T-cell (primary cell): ENCODE measurements at places on chromosomes 11 and 22. TPM values are rescaled to one million over a fixed set of nuclear protein-coding genes. Genes with fewer than 3 reads are reported as not detected.

CHRM1 gene
- total RNA-seq = not detected

SLC22A6 gene
- not detected for total RNA-seq

OR8J3 gene
- total RNA-seq = not detected

DNA sequence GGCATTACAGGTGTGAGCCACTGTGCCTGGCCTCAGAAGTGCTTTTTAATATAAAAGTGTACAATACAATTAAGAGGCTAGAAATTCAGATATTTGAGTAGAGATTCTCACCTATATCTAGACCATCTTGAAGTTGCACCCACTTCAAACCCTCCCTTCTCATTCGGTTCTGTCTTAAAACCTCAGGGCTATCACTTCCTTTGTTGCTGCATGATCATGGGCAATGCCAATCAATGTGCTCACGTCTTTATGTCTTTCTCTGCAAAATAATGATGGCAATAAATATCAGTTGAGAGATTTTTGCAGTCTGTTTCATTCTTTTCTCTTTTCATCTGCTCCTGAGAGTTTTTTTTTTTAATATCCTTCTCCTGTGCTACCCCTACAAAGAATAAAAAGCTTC, 9.3 kb upstream of the NUP160 start:
- peaks cover 21% of the 10 kb centered on the region for H3K4me1 ChIP-seq
- H3K36me3 ChIP-seq = no peaks in the 10 kb centered on the region
- no peaks in the 10 kb centered on the region for H3K27me3 ChIP-seq

DNA sequence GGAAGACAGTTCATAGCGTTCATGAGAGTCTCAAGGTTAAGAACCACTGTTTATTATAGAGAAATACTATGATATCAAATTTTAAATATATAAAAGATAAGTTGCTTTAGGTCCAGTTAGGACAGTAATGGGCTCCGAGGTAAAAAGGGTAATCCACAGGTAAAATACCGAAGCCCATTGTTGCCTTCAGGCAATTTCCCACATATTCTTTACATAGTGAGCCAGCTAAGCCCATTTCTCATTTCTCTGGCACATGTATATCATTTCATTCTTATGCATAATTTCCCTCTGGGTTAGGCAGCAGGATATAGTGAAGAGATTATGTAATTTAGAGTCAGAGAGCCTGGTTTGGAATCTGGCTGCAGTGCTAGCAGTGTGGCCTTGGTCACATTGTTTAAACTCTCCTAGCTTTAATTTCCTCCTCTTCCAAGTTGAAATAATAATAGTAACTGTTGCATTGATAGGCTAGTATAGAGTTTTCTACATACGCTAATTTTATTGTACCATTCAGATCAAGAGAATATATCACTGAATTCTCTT, 7.6 kb upstream of the POU2AF1 start:
- H3K27ac ChIP-seq = no peak overlapping the region
- no peaks in the 10 kb centered on the region for H3K27me3 ChIP-seq
- no peak for DNase-seq

GRCh38 chr22:50469377-50470305, 5.2 kb downstream of the SBF1 start:
- peak; percentile 98 for DNase-seq
- H3K27ac ChIP-seq = peak overlapping the region; percentile 82
- H3K4me3 ChIP-seq = peak overlapping the region; percentile 44
- no peaks in the 10 kb centered on the region for H3K27me3 ChIP-seq
- H3K4me1 ChIP-seq = peaks cover 42% of the 10 kb centered on the region

GRCh38 chr11:34647131-34647530, 26.2 kb downstream of the EHF start:
- no peaks in the 10 kb centered on the region for H3K36me3 ChIP-seq
- H3K27ac ChIP-seq = no peak overlapping the region
- no peak for DNase-seq
- H3K4me3 ChIP-seq = no peak overlapping the region
- H3K4me1 ChIP-seq = no peaks in the 10 kb centered on the region
- H3K27me3 ChIP-seq = peaks cover 8% of the 10 kb centered on the region

DNA sequence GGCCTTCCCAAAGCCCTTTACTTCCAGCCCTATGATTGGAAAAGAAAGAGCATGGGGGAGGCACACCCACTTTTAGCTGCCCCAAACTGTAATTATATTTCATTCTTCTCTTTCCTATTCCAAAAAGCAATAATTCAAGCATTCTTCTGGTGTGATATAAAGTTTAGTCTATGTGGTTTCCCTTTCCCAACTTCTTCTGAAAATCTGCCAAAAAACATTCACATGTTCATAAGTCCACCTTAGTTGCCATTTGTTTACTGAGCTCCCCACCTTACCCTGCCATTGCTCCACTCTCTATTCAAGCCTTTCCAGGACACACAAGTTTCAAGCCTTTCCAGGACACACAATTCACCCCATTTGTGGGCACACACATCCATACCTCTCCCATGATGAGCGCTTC, 111.6 kb upstream of the BMAL1 start:
- H3K27me3 ChIP-seq = no peaks in the 10 kb centered on the region
- no peak for DNase-seq
- no peak overlapping the region for H3K4me3 ChIP-seq
- no peaks in the 10 kb centered on the region for H3K4me1 ChIP-seq

DNA sequence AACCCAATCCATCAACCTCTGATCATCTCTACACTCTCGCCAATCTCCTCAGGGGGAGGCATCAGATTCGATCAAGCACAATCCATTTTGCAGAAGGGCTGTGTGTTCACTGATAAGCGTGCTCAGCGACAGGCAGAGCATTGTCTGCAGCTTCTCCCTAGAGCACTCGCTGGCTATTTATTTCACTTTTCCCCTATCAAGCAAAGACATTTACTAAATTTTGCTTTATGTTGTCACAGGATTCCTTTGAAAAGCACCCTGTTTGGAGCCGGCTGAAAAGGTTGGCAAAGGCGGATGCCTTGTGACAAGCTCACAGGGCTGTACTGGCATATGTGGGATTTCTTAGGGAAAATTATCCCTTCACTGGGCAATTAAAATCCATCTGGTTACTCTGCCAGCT, 1381.5 kb upstream of the TENM4 start:
- DNase-seq = no peak
- H3K27ac ChIP-seq = no peak overlapping the region
- H3K4me1 ChIP-seq = no peaks in the 10 kb centered on the region
- no peaks in the 10 kb centered on the region for H3K36me3 ChIP-seq
- H3K4me3 ChIP-seq = no peak overlapping the region
- H3K27me3 ChIP-seq = no peaks in the 10 kb centered on the region

- H3K27me3 ChIP-seq = no peaks in the 10 kb centered on the region
- H3K27ac ChIP-seq = peak overlapping the region; percentile 63
- peaks cover 7% of the 10 kb centered on the region for H3K4me1 ChIP-seq
- peak overlapping the region; percentile 69 for H3K4me3 ChIP-seq
- no peak for DNase-seq
- H3K36me3 ChIP-seq = peaks cover 25% of the 10 kb centered on the region
Observed at GRCh38 chr11:62652161-62653006, 718 bp downstream of the INTS5 start.
